ENCODE measurements at places on chromosomes 16 and 17.

- DNase-seq, result no peak
Observed at GRCh38 chr16:65525707-65526106, 403.8 kb upstream of the CDH11 start.

- DNase-seq, result no peak
Observed at GRCh38 chr17:68182940-68183551, 64.8 kb upstream of the AMZ2 start.

DNA sequence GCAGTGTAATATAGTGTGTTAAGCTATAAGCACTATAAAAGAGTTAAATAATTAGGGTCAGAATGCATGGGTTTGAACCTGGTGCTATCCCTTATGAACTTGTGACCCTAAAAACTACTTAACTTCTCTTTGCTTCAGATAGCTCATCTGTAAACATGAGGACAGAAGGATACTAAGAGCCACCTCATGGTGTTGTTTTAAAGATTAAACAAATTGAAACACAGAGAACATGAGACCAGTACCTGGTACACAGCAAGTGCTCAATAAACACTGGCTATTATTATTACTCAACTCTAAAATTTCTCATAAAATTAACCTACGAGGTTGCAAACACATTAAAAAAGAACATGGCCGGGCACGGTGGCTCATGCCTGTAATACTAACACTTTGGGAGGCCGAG is 43.3 kb downstream of the SMURF2 start:
- no peak for DNase-seq

DNA sequence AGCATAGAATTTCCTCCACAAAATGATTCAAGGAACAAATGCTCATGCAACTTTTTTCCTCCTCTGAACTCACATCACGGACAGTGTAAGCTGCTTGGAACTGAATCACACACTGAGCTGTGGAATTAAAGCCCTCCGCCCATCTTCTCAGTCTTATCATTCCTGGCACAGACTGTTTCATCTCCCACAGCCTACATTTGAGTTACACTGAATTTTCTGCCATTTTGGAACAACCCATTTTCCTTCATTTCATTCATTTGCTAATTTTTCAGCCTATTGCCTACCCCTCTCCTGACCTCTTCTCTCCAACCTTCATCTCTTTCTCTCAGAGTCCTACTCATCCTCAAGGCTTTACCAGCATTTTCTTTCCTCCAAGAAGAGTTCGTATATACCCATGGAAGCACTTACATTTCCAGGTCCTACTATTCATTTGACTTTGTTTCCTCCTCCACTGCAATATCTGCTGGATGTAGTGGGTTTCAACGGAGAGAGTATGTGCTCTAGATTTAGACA is 39.1 kb upstream of the TOM1L1 start:
- no peak for DNase-seq

DNA sequence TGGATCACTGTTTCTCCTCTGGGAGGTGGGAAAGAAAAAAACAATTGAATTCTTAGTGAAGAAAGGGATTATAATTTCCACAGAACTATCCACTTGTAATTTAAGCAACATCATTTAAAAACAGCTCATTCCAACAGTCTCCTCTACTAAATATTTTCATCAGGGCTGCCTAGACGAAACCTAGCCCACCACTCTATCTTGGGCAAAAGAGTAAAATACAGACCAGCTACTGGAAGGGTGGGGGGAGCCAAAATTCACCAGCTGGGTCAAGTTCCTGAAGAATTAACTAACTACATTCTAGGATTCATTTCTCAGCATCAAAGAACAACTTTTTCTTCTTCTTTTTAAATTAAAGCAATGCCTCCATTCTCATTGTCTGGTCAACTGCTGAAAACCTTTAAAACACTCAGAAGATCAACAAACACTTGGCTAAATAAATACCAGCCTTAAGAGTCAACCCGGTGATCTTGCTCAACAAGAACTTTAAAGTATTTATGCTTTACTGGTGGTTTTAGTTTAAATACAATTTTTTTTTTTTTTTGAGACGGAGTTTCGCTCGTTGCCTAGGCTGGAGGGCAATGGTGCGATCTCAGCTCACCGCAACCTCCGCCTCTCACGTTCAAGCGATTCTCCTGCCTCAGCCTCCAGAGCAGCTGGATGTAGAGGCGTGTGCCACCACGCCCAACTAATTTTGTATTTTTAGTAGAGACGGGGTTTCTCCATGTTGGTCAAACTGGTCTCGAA is 25.2 kb downstream of the KANSL1 start:
- no peak for DNase-seq

DNA sequence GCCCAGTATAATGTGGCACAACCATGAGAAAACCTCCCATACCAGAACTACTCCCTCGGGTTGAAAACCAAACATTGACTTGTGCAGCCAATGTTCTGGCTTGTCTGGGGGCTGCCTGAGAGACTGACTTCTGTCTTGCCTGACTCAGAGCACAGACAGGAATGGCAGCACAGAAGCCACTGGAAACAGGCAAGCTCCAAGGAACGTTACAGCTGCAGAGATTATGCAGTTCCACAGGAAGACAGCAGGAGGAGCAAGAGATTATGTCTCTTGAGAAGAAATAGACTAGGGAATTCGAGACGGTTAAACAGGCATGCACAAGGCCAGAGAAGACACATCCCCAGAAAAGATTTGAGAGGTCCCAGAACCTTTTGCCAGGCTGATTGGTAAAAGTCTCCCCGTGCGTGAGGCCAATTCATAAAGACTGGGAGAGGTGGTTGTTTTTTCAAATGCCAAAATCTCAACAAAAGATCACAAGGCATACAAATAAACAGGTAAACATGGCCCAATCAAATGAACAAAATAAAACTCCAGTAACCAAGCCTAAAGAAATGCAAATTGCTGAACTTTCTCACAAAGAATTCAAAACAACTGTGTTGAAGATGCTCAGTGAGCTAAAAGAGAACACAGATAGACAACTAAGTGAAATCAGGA is 90.6 kb upstream of the CDH5 start:
- no peak for DNase-seq

- peak; percentile 28 for DNase-seq
Observed at GRCh38 chr17:69523244-69523861, 108.9 kb downstream of the MAP2K6 start.

DNA sequence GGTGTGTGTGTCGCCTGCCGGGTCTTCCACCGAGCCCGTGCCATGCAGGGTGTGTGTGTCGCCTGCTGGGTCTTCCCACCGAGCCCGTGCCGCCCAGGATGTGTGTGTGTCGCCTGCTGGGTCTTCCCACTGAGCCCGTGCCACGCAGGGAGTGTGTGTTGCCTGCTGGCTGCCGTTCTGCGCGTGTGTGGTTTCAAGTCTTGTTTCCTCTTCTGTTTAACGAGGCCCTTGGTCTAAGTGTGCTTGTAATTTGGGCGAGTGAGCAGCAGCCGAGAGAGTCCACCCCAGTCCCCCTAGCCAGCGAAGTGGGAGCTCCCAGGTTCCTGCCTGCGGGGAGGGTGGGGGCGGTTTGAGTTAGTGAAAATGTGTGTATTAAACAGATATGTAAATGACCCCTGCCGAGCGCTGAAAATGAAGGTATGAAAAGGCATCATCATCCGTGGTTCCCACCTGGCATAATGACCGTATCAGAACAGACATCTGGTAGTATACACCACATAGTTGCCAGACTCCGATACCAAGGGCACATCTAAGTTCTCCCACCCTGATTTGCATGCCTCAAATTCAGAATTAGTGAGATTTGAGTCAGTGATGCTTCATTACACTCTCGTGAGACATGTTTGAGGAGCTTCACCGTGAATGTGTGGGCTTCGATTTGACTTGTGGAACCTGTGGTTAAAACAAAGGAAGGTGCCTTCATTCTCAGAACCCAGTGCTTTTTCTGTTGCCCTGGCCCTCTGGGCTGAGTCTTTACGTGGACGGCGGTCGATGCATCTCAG is 114.5 kb upstream of the CHMP6 start:
- peak; percentile 16 for DNase-seq

- no peak for DNase-seq
Observed at GRCh38 chr17:16906680-16907079, 65.2 kb downstream of the TNFRSF13B start.

- DNase-seq, result no peak
Observed at GRCh38 chr17:8829036-8829941, 30.1 kb upstream of the MFSD6L start.

- DNase-seq, result no peak
Observed at GRCh38 chr16:3595110-3595486, 16.3 kb downstream of the SLX4 start.

GRCh38 chr17:14715561-14715960 is 414.7 kb downstream of the HS3ST3B1 start:
- DNase-seq, result no peak

DNA sequence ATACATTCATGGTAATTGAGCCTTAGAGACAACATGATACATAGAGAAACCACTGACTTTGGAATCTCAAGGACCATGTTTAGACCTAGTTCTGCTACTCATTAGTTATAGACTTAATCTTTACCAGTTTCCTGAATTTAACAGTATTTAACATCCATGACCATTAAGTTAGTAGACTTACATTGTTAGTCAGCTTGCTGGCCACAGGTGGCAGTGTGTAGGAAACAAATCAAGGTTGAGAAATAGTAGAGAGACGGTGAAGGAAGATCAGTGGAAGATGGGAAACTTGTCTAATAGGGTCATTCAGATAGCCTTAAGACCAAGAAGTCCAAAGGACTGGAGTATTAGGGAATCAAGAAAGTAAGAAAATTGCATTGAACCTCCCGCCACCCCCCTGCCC is 31.0 kb downstream of the OMG start:
- DNase-seq, result no peak

DNA sequence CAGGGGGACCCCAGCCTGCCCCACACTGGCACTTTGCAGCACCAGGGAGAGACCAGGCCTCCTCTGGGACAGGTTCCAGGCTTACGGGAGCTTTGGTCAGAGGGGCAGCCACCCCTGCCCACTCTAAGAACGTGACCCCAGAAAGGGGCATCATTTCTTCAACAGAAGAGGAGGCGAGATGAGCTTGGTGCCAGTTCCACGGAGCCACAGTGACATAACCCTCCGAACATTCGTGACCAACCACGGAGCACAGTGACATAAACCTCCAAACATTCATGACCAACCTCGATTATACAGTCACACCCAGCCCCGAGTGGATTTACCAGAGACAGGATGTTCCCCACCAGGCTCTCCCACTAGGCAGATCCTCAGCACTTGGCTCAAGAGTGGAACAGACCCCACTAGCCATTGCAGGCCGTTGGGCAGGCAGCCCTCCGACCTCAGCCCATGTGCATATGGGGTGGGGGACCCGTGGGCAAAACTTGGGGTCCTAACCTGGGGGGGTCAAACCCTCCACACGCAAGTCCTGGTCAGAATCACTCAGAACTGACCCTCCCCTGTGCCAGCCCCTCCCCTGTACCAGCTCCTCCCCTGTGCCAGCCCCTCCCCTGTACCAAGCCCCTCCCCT is 112.9 kb downstream of the METRNL start:
- peak; percentile 29 for DNase-seq

GRCh38 chr16:30570636-30571444 is 674 bp downstream of the ZNF688 start:
- peak; percentile 60 for DNase-seq

GRCh38 chr17:1644493-1645206 is 882 bp downstream of the SCARF1 start:
- peak; percentile 40 for DNase-seq

DNA sequence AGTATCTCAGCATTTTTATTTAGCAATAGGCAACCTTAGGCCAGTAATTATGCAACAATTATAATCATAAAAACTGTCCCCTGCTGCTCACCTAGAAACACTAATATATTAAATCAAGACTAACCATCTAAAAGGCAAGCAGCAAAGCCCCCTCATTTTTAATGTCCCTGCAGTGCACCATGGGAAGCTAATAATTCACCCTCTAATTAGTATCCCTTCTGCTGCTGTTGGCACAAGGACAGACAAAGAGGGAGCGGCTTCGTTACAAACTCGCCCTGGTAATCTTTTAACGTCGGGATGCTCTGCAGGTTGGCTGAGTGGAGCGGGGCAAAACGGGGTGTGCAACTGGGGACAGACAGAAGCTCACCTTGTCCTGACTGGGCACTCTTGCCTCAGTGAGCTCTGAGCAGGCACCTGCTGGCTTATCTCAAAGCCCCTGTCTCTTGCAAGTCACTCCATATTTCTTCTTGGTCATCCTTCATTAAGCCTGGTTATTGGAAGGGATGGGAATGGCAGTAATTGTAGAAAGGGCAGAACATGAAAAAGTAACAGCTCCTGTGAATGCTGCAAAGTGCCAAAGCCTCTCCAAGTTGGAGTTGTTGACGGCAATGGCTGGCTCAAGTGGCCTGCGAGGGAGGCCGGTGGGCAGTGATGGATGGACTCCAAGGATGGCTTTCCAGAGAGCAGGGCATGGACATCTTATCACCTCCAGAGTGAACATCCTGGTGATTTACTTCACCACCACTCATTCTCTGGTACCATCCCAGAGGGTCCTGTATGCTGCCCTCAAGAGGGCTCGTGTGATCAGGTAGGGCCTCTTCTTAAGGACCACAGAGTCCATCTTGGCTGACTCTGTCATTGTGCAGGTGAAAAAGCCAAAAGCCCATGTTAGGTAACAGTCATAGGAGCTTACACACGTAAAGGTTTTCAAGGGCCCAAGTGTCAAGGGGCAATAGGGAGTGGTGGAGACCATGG is 219.6 kb upstream of the N4BP1 start:
- no peak for DNase-seq

DNA sequence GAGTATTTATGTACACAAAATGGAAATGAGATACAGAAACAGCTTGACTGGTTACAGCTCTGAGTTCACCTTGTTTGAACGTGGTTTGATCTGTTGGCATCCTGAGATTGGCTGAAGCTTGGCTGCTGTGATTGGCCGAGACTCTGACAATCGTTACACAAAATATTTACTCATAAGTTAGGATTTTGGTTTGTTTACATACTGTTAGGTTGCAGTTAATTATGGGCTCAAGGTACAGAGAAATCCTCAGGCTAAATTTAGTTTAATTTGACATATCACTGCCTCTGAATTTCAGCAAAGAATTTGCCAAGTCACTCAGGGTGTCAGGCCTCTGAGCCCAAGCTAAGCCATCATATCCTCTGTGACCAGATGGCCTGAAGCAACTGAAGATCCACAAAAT is 227.3 kb downstream of the COPRS start:
- DNase-seq, result no peak

DNA sequence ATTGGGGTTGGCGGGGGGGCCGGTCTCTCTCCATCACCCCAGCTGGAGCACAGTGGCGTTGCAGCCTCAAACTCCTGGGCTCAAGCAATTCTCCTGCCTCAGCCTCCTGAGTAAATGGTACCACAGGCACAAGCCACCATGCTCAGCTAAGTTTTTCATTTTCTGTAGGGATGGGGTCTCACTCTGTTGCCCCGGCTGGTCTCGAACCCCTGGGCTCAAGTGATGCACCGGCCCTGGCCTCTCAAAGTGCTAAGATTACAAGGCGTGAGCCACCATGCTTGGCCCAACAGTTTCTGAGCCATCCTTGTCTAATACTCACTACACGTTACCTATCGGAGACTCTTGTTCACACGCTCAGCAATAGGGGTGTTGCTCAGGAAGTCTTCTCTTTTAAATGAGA is 11.6 kb downstream of the WDR59 start:
- no peak for DNase-seq
